ENCODE measurements at places on chromosomes 3 and 15.

DNA sequence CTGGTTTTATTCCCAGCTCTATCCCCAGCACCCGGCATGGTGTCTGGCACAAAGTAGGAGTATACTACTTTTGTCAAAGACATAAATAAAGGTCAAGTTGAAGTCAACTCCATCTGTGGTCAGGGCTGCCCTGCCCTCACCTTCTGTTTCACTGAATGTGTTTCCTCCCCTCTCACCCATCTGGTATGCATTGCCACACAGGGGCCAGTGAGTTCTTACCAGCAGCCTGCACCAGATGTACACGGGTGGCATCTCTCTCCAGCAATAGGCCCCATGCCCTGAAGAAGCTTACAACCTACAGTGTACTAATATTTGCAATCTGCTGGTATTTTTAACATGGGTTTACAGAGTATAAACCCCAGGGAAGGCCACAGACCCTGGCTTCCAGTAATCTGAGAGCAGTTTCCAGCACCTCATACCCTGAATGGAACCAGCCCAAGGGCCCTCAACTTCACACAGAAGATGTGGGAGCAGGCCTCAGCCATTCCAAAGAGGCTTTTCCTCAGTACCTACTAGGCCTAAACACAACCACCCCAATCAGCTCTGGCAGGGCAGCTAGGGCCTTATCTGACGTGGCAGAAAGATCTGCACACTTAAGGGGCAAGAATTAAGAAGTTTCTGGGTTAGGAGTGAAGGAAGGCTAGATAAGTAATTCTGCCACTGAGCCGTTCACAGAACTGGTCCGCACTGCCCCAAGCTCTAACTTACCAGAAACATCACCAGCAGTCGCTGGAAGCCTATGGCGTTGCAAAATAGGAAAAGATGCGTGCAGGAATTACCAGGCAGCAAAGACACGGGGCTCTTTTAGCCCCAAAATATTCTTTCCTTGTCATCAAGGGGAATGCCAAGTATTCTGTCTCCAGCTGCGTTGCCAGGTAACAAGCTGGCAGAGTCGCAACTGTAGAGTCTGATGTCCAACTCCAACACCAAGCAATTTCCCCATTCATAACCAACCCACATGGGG lies 2.1 kb downstream of the IDH2 start:
- DNase-seq = peak; percentile 64

DNA sequence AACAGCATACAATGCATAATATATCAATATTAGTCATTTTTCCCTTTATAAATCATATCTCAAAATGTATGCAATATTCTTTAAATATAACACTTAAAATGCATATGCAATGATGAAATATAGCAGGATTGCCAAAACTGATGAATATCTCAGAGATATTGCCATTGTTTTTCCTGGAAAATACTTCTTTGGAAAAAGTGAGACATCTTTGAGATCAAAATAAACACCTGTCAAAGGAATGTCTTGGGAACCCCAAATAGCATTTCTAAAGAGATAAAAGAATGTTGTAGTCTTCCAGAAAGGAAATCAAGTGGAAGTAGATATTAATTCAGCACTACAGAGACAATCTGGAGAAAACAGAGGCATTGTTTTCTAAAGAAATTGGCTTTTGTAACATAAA lies 457.8 kb upstream of the UBE2E2 start:
- no peak for DNase-seq

GRCh38 chr3:25831578-25831977 lies 41.7 kb downstream of the OXSM start:
- DNase-seq = no peak

DNA sequence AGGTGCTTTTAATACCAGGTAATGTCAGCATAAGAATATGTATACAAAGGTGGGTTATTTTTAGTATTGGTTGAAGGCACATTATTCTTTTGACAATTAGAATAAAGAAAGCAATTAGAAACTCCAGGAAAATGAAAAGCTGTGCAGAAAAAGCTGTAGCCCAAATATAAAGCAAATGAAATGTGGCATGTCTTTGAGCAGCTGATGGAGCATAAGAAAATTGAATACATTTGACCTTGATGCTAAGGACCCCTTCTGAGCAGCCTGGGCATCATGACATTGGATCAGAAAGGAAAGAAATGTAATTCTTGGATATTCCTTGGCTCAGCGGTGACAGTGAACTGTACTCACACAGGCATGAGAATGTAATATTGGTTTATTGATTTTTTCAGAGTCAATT lies 8.0 kb upstream of the ISLR start:
- no peak for DNase-seq

GRCh38 chr15:96435022-96435421 lies 104.5 kb downstream of the NR2F2 start:
- DNase-seq = no peak

- no peak for DNase-seq
These were observed 48.2 kb upstream of the PHLDB2 start for GRCh38 chr3:111810909-111811308.

DNA sequence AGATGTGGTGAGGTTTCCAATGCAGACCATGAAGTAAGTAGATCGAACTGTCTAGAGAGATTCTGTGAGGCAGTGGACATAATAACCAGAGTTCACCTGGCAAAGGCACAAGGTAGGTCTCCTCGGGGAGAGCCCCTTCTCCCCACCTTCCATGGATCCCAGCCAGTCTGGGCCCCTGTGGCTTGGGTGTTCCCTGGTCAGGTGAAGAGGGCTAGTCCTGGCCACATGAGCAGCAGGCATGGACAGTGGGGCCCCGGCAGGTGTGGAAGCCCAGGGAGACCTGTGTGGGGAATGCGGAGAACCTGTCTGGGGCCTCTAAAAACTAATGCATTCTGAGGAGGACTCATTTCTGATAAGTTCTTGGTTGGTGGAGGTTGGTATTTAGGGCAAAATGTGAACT lies 241.4 kb upstream of the TRIM42 start:
- no peak for DNase-seq

GRCh38 chr3:106566277-106566676 lies 697.5 kb upstream of the CBLB start:
- DNase-seq = no peak

DNA sequence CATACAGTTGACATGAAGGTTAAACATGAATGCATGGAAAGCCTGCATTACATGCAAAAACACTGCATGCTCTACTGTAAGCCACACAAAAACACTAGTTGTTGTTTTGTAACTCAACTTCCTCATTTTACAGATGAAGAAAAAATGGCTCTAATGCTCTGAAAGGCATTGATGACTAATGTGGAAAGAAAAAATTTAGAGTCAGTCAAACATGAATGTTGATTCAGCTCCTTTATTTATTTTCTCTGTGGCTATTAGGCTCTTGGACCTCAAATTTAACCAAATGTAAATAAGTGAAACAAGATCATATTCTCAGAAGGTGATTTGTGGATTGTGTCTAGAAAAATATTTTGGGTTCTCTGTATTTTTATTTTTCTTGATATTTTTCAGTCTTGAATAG lies 336.7 kb upstream of the ZNF717 start:
- no peak for DNase-seq

DNA sequence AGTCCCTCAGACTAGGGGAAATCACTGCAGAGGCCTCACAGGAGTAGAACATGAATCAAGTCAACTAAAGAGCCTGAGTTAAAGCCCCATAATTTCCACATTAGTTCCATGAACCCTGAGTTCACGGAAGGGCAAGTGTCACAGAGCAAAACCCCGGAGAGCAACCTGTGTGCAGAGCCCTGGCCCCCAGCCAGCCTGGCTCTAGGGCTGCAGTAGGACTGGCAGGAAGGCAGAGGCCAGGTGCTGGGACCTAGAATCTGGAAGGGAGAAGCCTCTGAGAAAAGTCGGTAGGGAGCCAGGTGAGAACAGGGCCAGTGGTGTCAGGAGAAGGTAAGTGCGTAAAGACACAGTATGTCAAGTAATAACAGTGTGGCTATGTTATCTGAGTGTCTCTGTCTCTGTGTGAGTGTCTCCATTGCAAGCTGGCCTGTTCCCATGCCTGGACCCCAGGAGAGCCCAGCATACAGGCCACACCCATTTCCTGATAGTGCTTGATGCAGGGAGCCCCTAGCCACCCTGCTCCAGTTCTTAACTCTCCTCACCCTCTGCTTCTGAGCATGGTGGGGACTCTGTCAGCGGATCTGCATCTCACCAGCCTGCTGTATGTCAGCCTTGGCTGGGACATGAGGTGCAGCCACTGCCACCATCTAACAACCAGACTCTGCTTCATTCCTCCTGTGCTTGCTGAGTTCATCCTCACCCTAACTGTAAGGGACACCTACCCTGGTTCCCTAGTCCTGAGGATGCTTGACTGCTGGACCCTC lies 11.3 kb upstream of the MANF start:
- DNase-seq = no peak
